ENCODE measurements at places on chromosomes 1 and 21.

DNA sequence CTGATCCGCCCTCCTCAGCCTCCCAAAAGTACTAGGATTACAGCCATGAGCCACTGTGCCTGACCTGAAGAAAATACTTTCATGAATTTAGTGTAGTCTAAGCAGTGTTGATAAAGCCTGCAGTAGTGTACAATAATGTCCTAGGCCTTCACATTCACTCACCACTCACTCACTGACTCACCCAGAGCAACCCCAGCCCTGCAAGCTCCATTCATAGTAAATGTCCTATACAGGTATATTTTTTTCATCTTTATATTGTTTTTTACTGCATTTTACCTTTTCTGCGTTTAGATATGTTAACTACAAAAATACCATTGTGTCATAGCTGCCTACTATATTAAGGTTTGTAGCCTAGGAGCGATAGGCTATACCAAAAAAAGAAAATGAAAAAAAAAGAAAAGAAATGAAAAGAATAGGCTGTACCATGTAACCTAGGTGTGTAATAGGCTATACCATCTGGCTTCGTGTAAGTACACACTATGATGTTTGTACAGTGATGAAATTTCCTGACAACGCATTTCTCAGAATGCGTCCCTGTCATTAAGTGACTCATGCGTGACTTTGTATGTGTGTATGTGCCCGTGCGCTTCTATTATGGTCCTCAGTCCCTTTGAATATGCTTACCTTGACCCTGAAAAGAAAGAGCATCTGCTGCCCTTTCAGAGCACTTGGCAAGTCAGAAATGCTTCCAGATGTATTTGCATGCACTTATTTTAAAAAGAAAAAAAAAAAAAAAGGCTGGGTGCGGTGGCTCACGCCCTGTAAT lies 9.2 kb upstream of the SLAMF8 start:
- DNase-seq: no peak

DNA sequence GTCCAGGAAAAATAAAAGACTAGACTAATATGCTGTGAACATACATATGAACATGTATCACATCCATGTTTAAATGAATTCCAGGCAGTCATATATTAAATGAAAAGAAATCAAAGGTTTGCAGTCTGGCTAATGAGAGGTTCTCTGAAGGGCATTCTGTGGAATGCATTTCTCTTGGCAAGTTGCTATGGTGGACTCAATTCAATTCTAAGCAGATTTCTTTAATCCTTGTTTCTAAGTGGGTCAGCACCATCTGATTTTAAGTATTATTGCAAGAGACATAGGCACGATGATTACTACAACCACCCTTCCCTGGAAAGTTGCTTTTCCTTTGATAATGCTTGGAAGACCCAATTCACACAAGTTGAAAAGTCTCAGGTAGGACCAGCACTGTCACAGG lies 23.9 kb upstream of the ABCA4 start:
- no peak for DNase-seq

DNA sequence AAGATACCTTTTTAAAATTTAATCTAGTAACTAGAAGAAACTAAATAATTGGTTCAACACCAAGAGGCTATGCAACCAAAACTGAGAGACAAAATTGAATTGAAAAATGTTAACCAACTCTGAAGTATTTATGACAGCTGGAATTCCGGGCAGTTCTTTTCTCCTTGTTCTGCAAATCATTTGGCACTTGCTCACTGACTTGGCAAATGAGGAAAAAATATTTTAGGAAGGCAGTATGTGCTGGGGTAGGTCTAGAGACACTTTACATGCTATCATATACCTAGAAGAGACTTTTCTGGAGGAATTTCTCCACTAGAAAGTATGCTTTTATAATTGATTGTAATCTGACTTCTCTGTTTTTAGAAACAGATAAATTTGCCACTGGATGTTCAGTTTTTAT lies 22.1 kb upstream of the SH3D21 start:
- no peak for DNase-seq

GRCh38 chr1:18923756-18924211 lies 21.4 kb upstream of the ALDH4A1 start:
- peak; percentile 46 for DNase-seq

GRCh38 chr1:232542633-232543593 lies 87.0 kb downstream of the SIPA1L2 start:
- DNase-seq: no peak

GRCh38 chr1:221549815-221550214 lies 192.1 kb downstream of the DUSP10 start:
- no peak for DNase-seq

DNA sequence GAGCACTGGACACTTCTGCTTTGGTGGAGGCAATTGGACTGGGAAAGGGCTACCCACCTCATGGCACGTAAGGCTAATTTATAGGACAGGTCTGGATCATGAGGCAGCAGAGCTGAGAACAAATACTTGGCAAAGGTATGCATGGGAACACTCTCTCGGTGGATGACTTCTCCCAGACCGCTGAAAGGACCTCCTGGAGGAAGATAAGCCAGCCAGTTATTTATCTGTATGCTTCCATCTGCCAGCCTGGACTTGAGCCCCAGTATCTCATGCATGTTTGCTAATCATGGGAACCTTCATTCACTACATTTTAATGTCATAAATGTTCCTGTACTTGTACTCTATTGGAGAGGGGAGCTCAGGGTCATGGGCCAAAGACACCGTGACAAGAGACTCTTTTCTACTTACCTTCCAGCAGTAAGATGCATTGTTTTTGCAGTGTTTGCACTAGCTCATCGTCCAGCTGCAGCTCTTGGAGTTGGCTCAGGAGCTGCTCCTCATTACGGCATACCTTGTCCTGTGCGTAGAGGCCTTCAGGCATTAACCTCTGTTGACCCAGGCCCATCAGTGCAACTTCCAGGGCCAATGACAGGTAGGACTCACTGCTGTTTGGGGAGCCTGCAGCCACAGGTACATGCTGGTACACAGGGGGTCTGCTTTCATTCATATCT lies 23.7 kb downstream of the UROD start:
- DNase-seq: no peak

GRCh38 chr1:245991266-245991665 lies 515.8 kb downstream of the SMYD3 start:
- no peak for DNase-seq

DNA sequence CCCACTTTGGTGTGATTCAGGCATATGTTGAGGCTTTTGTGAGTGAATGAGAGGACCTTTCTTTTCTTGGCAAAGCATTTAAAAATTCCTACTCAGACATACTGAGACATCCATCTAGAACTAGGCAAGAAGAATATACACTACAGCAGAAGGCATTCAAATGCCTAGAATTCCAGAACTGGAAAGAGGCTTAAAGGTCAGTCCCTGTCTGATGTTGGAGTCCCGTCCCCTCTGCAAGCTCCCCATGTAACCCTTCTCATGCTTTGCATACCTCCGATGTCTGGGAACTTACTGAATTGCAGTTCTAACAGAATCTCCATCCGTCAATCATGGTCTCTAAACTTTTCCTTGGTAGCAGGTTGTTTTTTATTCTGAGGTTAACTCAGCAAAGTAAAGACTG lies 152.9 kb downstream of the ATP6V1G3 start:
- no peak for DNase-seq

- DNase-seq: peak; percentile 61
Measured at GRCh38 chr1:8463144-8463927, 145.4 kb downstream of the SLC45A1 start.

- DNase-seq: no peak
Measured at GRCh38 chr21:37199057-37199924, 67.8 kb downstream of the VPS26C start.

DNA sequence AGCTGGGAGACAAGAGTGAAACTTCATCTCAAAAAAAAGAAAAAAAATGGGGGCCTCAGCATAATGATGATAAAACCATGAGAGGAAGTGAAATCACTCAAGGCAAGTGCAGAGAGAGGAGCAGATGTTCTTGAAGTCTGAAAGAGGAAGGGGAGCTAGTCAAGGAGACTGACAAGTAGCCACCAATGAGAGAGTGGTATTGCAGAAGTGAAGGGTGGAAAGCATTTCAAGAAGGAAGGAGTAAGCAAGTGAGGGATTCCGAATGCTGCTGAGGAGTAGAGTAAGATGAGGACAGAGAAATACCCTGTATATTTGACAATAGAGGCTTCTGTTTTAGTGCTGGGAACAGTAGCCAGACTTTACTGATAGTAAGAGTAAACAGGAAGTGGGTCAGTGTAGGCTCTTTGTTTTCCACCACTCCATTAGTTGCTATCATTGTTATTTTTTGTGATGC lies 2.9 kb downstream of the TATDN3 start:
- DNase-seq: no peak

GRCh38 chr1:19426294-19427086 lies 58.8 kb downstream of the CAPZB start:
- DNase-seq: no peak

GRCh38 chr1:27455139-27455811 lies 34.7 kb downstream of the WASF2 start:
- DNase-seq: peak; percentile 61

DNA sequence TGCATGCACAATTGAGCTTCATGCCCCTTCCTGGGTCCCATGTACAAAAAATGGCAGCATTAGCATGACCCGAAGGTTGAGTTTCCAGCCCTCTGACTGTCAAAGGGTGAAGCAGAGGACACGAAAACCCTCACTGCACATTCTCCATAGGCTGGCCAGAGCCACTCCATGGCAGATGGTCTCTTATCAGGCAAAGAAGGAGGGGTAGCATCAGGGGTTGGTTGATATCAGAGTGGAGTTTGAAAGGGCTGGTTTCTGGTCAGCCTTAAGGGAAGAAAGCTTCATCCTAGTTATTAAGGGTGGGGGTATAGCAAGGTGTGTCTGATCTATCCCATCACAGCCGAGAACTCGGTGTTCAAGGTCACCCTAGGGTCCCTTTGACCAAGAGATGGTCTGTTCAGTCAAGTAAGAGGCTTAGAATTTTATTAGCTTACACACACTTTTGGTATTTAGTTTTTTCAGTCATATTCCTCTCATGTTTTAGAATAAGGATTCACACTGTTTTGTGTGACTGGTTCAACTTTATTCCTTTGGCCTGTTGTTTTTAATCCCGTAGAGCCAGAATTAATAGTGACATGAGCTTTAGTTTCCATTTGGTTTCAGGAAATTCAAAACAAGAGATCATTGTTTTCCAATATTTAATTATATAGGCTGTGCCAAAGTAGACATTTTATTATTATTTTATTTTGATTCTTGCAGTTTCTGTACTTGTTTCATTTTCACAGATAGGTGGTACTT lies 199.9 kb upstream of the FMN2 start:
- no peak for DNase-seq

DNA sequence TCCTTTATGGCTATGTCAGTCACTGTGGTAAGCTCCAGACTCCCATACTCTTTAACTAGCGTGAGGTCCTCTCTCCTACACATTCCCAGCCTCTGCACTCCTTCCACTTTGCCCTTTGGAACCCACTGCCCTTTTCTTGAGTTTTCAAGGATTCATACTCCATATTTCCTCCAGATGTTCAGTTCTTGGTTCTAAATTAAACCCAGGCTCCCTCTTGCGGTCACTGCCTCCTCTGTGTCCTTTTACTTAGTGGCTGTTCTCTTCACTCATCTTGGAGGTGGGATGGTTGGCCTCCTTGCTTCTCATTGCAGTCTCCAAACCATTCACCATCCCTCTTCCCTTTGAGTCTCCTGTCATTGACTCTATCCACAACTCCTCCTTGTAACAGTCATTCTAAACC lies 208.1 kb downstream of the TGFB2 start:
- DNase-seq: no peak

DNA sequence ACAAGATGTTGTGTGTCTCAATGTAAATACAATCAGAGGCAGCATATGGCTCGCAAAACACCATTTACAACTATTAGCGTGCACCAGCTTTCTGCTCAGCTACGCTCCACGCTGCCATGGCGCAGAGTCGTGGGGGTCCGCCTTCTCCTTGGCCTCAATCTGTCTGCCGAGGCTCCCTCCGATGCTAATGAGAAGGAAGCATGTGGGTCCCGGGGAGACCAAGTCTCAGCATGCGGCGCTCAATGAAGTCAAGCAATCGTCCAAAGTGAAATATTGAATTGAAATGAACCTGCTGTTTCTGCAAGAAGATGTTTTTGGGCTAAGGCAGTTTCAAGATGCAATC lies 228.9 kb downstream of the TOMM20 start:
- DNase-seq: no peak

GRCh38 chr1:40053138-40053887 lies 12.8 kb downstream of the CAP1 start:
- no peak for DNase-seq

- DNase-seq: no peak
Measured at GRCh38 chr1:61742620-61743430, 545 bp downstream of the PATJ start.

- DNase-seq: no peak
Measured at GRCh38 chr1:18200918-18201317, 93.3 kb downstream of the IGSF21 start.

- DNase-seq: peak; percentile 73
Measured at GRCh38 chr1:206925106-206925736, 3.5 kb upstream of the FCMR start.

- DNase-seq: no peak
Measured at GRCh38 chr1:231415018-231415583, 7.0 kb downstream of the EGLN1 start.

- DNase-seq: no peak
Measured at GRCh38 chr21:36465478-36465877, 14.4 kb downstream of the CLDN14 start.

- no peak for DNase-seq
Measured at GRCh38 chr1:105591681-105592080, 1464.8 kb upstream of the PRMT6 start.

- DNase-seq: no peak
Measured at GRCh38 chr1:193545171-193545570, 358.8 kb upstream of the B3GALT2 start.

DNA sequence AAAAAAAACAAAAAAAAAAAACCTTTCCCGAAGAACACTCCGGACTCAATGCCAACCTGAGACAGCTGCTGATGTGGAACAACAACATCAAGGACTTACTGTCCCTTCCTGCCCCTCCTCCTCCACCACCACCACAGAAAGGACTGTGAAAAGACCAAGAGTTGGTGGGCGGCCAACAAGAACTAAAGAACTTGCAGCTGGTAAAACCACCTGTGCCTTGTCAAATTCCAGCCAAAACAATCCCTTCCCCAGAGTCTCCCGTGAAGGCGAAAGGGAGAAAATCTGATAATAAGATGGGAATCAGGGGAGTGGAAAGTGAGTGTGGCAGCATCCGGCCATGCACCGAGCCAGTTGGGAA lies 88.9 kb downstream of the PROX1 start:
- DNase-seq: no peak

DNA sequence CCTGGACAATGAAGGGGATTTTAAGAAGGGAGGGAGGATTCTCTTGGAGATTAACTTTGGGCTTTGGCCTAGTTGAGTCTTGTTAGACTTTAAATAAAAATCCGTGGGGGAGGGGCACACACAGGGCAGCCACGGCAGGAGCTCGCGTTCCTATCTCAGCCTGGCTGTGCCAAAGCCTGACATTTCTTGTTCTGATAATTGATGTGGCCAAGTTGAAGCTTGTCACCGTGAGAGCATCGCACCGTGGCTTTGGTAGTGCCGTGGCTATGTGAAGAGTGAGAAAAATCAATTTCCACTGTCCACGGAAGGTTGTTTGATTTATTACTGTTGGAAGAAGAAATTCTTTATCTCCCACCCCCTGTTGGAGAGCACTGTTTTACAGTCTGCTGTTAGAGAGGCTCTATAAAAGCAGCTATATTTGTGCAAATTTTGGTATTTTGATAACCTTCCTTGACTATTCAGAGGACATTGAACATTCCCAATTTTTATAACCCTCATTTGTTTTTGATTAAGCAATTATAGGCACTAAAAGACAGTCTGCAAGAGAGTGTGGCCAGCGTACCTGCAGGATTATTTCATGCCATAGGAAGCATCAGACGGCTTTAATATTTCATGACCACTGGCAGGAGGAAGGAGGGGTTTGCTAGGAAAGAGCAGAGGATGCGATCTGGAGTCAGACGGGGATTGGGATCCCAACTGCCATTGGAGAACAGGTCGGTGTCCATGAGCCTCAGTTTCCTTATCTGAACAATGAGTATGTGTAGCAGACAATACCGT lies 160.7 kb downstream of the KAZN start:
- DNase-seq: no peak

Measured in CD4-positive, alpha-beta T cell treated with Interleukin-6 for 4 hours (primary cell).